Colonic mucosa (tissue), 4 donors: ENCODE measurements at places on chromosomes 7 and 10. TPM values are rescaled to one million over a fixed set of nuclear protein-coding genes. Genes with fewer than 3 reads are reported as not detected.
A peak's percentile ranks its signal among the peaks of the same experiment; 100 is the strongest.

Gene SLC26A3
- 1,169 TPM for total RNA-seq

Gene TSPAN33
- total RNA-seq = 3.8 TPM

Gene NPC1L1
- total RNA-seq = 0.10 TPM

Gene RPEL1
- total RNA-seq = not detected

Gene SPDYE8
- not detected for total RNA-seq

Gene GIMAP1
- total RNA-seq = 1.6 TPM

Gene PPP3CB
- 34.2 TPM for total RNA-seq

Gene PPP1R9A
- total RNA-seq = 17.7 TPM

Gene INTS1
- 141 TPM for total RNA-seq

Gene CCDC186
- 53.1 TPM for total RNA-seq

Gene RNF32
- total RNA-seq = 2.0 TPM

Gene ETV1
- 4.3 TPM for total RNA-seq

DNA sequence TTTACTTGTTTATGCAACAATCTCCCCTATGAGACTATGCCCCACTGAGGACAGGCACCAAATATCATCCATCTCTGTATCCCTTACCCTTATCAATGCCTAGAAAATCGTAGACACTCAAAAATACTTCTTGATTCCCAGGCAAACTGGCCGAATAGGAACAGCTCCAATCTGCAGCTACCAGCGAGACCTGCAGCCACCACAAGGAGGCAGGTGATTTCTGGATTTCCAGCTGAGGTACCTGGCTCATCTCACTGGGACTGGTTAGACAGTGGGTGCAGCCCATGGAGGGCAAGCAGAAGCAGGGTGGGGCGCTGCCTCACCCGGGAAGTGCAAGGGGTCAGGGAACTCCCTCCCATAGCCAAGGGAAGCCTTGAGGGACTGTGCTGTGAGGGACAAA is 10.8 kb upstream of the PPP1R3C start:
- H3K36me3 ChIP-seq = no peaks in the 10 kb centered on the region
- DNase-seq = no peak
- no peaks in the 10 kb centered on the region for H3K4me1 ChIP-seq

DNA sequence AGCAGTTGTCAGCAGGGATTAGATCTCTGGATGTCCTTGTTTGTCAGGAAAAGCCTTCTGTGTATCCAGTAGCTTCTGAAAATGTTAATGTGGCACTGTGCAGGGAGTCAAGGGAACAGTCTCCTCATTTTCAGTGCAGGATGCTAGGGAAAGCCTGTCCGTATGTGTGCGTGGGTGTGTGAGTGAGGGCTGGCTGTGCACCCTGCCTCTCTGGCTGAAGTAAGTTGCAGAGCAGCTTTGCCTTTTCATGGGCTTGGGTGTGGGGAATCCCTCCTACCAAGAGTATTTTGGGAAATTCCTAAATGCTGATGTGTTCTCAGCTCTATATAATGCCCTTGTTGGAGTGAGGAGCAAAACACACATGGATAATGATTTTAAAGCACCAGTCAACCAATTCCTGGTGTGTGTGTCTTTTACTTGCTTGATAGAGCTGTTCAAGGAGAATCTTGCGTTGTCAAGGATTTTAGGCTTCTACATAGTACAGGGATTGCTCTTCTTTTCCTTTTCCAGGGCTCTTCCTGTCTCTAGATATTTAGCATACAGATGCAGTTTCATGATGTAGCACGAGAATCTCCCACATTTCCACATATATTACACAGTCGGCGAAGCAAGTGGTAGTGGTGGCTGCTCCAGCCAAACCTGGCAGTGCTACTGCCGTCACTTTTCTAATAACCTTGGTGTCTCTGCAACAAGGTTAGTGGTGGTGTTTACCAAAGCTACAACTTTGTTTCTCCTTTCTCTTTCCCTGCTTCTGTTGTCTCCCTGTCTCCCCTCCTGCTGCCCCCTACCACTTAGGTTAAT is 92.8 kb downstream of the MCU start:
- no peak overlapping the region for H3K27ac ChIP-seq
- no peaks in the 10 kb centered on the region for H3K36me3 ChIP-seq
- H3K4me1 ChIP-seq = no peaks in the 10 kb centered on the region
- H3K27me3 ChIP-seq = no peaks in the 10 kb centered on the region
- DNase-seq = peak; percentile 36

DNA sequence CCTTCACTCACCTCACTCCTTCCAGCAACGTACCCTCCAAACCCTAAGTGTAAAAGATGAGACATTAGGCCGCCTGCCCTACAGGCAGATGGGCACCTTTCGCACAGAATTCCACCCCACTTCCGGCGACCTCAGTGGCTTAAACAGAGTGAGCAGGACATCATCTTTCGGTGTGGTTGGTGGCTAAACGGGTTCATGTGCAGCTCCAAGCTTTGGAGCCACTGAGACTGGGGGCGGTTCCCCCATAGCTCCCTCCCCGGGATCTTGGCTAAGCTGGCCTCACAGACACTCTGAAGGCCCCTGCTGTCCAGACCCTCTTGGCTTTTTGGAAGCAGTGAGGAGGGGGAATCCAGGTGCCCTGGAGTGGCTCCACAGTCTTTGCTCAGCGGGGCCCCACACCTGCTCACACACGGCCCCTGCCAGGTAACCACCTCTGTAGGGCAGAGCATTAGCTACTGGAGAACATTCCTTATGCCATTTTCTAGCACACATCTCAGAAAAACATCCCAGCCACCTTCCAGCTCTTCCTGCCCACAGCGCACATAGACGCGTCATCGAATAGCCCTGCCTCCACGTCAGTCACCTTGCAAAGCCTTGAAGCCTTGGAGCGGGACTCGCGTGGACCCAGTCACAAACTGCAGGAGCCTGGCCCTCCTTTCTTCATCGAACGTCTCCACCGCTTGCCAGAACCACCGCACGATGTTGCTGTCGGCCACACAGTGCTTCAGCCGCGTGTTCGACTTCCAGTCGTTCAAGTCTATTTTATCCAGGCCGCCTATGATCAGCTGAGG is 108.8 kb downstream of the SMURF1 start:
- no peaks in the 10 kb centered on the region for H3K27me3 ChIP-seq
- peaks cover 54% of the 10 kb centered on the region for H3K36me3 ChIP-seq
- H3K27ac ChIP-seq = no peak overlapping the region

GRCh38 chr7:150942001-150942590 is 36.0 kb downstream of the KCNH2 start:
- H3K4me1 ChIP-seq = no peaks in the 10 kb centered on the region
- peak; percentile 76 for DNase-seq
- no peak overlapping the region for H3K4me3 ChIP-seq
- H3K27ac ChIP-seq = no peak overlapping the region
- no peaks in the 10 kb centered on the region for H3K36me3 ChIP-seq

- DNase-seq = no peak
- no peaks in the 10 kb centered on the region for H3K27me3 ChIP-seq
- no peaks in the 10 kb centered on the region for H3K4me1 ChIP-seq
- no peak overlapping the region for H3K27ac ChIP-seq
Observed at GRCh38 chr7:23207884-23208283, 26.0 kb downstream of the NUP42 start.

DNA sequence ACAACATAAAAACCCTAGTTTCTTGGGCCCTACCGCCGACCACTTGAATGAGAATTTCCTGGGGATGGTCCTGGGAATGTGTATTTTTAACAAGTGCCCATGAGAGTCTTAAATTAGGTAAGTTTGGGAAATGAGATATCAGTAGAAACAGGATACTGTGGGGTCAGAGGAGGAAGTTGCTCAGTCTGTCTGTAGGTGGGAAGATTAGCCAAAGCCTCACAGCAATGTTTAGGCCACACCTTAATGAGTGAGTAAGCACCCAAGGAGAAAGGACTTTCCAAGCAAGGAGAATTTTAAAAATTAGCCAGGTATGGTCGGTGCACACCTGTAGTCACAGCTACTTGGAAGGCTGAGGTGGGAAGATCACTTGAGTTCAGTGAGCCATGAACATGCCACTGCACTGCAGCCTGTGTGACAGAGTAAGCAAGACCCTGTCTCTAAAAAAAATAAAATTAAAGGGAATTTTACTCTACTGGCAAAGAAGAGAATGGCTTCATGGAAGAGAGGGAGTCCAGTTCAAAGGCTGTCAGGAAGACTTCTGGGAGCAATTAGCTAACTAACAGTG is 31.9 kb downstream of the PAPSS2 start:
- H3K4me1 ChIP-seq = peaks cover 7% of the 10 kb centered on the region
- no peaks in the 10 kb centered on the region for H3K27me3 ChIP-seq
- no peaks in the 10 kb centered on the region for H3K36me3 ChIP-seq
- no peak for DNase-seq
- no peak overlapping the region for H3K4me3 ChIP-seq

- H3K4me1 ChIP-seq = no peaks in the 10 kb centered on the region
- no peak for DNase-seq
- H3K36me3 ChIP-seq = no peaks in the 10 kb centered on the region
- H3K27ac ChIP-seq = no peak overlapping the region
- no peaks in the 10 kb centered on the region for H3K27me3 ChIP-seq
Observed at GRCh38 chr10:30510184-30510931, 76.4 kb downstream of the MAP3K8 start.

DNA sequence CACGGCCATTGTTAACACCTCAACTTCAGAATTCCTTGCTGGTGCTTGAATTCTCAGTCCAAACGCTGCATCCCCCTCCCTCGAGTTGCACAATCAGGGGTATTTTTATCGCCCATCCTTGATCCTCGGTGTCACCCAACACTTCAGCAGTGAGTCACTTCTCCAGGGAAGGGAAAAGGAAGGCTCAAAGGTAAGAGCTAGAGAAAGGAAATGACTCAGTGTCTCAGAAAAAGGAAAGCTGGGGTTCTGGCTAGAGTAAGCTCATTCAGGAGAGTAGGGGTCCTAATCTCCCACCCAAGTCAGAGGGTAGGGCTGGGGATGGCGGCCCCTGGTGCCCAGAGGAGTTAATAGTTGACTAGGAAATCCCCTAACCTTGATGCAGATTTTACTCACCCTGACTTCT is 39.8 kb upstream of the TRIM8 start:
- no peak overlapping the region for H3K27ac ChIP-seq
- H3K27me3 ChIP-seq = no peaks in the 10 kb centered on the region
- no peaks in the 10 kb centered on the region for H3K4me1 ChIP-seq
- no peak for DNase-seq

GRCh38 chr7:146424084-146424483 is 307.5 kb downstream of the CNTNAP2 start:
- no peak for DNase-seq
- no peaks in the 10 kb centered on the region for H3K4me1 ChIP-seq
- H3K27ac ChIP-seq = no peak overlapping the region
- no peak overlapping the region for H3K4me3 ChIP-seq
- H3K36me3 ChIP-seq = no peaks in the 10 kb centered on the region
- H3K27me3 ChIP-seq = no peaks in the 10 kb centered on the region

DNA sequence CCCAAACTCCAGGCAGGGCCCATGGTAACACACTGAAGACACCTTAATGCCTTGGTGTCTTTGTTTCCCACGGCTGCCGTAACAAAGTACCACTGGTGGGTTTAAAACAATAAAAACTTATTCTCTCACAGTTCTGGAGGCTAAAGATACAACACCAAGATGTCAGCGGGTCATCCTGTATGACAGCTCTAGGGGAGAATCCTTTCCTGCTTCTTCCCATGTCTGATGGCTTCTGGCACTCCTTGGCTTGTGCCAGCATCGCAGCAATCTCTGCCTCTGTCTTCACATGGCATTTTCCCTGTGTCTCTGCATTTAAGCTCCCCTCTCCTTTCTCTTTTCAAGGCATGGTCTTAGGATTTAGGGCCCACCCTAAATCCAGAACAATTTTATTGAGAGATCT is 33.1 kb downstream of the PRSS2 start:
- no peaks in the 10 kb centered on the region for H3K27me3 ChIP-seq
- no peaks in the 10 kb centered on the region for H3K4me1 ChIP-seq
- H3K36me3 ChIP-seq = no peaks in the 10 kb centered on the region
- no peak overlapping the region for H3K27ac ChIP-seq
- DNase-seq = no peak
- H3K4me3 ChIP-seq = no peak overlapping the region

- H3K27ac ChIP-seq = no peak overlapping the region
- no peak overlapping the region for H3K4me3 ChIP-seq
- H3K27me3 ChIP-seq = no peaks in the 10 kb centered on the region
- no peaks in the 10 kb centered on the region for H3K36me3 ChIP-seq
- H3K4me1 ChIP-seq = no peaks in the 10 kb centered on the region
Observed at GRCh38 chr10:105538874-105539273, 897.8 kb downstream of the SORCS3 start.

- peaks cover 4% of the 10 kb centered on the region for H3K4me1 ChIP-seq
- DNase-seq = peak; percentile 69
- no peaks in the 10 kb centered on the region for H3K36me3 ChIP-seq
- H3K27ac ChIP-seq = no peak overlapping the region
Observed at GRCh38 chr7:7681191-7681935, 37.0 kb downstream of the RPA3 start.

- H3K27ac ChIP-seq = no peak overlapping the region
- no peaks in the 10 kb centered on the region for H3K36me3 ChIP-seq
- no peak for DNase-seq
- H3K4me1 ChIP-seq = no peaks in the 10 kb centered on the region
Observed at GRCh38 chr7:73727952-73728351, 8.5 kb upstream of the STX1A start.

GRCh38 chr7:16991551-16991950 is 109.8 kb upstream of the AGR3 start:
- H3K27ac ChIP-seq = no peak overlapping the region
- H3K4me1 ChIP-seq = no peaks in the 10 kb centered on the region
- H3K27me3 ChIP-seq = no peaks in the 10 kb centered on the region
- no peaks in the 10 kb centered on the region for H3K36me3 ChIP-seq
- DNase-seq = no peak

DNA sequence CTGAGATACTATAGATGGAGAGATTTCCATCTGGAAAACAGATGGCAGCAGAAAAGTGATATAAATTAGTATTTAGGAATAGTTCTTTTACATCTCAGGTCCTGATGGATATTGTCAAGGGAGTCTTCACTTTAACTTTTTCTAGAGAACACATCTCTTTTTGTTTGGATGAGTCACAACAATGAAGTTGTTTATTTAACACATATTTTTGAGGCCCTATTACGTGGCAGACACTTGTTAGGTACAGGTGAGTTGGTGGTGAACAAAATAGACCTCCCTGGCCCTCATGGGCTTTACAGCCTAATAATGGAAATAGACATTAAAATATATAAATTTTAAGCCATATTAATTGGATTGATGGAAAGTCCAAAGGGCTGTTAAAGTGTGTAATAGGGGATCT is 168.3 kb downstream of the VTI1A start:
- H3K4me3 ChIP-seq = no peak overlapping the region
- no peak for DNase-seq
- no peaks in the 10 kb centered on the region for H3K4me1 ChIP-seq
- H3K27me3 ChIP-seq = no peaks in the 10 kb centered on the region
- no peak overlapping the region for H3K27ac ChIP-seq

DNA sequence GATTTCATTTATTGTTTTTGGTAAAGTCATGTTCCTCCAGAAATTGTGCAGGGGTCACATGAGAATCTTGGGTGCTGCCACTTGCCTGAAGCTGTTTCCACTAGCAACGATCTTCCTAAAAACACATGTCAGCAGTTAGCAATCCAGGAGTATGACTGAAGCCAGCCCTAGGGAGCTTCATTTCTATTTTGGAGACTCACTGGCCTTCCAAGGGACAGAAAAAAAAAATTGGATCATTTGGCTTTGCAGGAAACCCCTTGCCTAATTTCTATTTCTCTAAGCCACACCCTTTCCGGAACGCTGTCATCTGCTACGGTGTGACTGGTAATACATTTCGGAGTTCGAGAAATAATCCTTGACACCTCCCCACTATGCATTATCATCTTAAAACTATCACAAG is 204.7 kb downstream of the TAX1BP1 start:
- H3K27ac ChIP-seq = no peak overlapping the region
- no peaks in the 10 kb centered on the region for H3K27me3 ChIP-seq
- H3K36me3 ChIP-seq = no peaks in the 10 kb centered on the region
- H3K4me1 ChIP-seq = peaks cover 2% of the 10 kb centered on the region

- no peaks in the 10 kb centered on the region for H3K36me3 ChIP-seq
- DNase-seq = no peak
- H3K4me3 ChIP-seq = no peak overlapping the region
- H3K27ac ChIP-seq = no peak overlapping the region
- H3K4me1 ChIP-seq = peaks cover 3% of the 10 kb centered on the region
- H3K27me3 ChIP-seq = no peaks in the 10 kb centered on the region
Observed at GRCh38 chr7:26085771-26086170, 66.2 kb upstream of the NFE2L3 start.
